ENCODE measurements at places on chromosomes 5 and 9. TPM values are rescaled to one million over a fixed set of nuclear protein-coding genes. Genes with fewer than 3 reads are reported as not detected.
A peak's percentile ranks its signal among the peaks of the same experiment; 100 is the strongest.

Gene ARL14EPL
- not detected for total RNA-seq

GRCh38 chr9:134369416-134370212 is 43.4 kb downstream of the RXRA start:
- H3K36me3 ChIP-seq = no peaks in the 10 kb centered on the region
- H3K4me3 ChIP-seq = no peak overlapping the region
- no peaks in the 10 kb centered on the region for H3K27me3 ChIP-seq
- H3K4me1 ChIP-seq = peaks cover 15% of the 10 kb centered on the region
- no peak for DNase-seq
- H3K27ac ChIP-seq = no peak overlapping the region

- peaks cover 1% of the 10 kb centered on the region for H3K27me3 ChIP-seq
- H3K27ac ChIP-seq = no peak overlapping the region
- H3K4me3 ChIP-seq = no peak overlapping the region
- DNase-seq = no peak
- H3K4me1 ChIP-seq = peaks cover 55% of the 10 kb centered on the region
- no peaks in the 10 kb centered on the region for H3K36me3 ChIP-seq
Measured at GRCh38 chr5:135182675-135183074, 148.6 kb upstream of the PITX1 start.

Gene SLC6A7
- total RNA-seq = not detected

- peaks cover 7% of the 10 kb centered on the region for H3K27me3 ChIP-seq
- no peak overlapping the region for H3K4me3 ChIP-seq
- H3K27ac ChIP-seq = no peak overlapping the region
- H3K4me1 ChIP-seq = no peaks in the 10 kb centered on the region
Measured at GRCh38 chr5:16567365-16567764, 49.4 kb downstream of the RETREG1 start.

Gene NR4A3
- total RNA-seq = 1.4 TPM

DNA sequence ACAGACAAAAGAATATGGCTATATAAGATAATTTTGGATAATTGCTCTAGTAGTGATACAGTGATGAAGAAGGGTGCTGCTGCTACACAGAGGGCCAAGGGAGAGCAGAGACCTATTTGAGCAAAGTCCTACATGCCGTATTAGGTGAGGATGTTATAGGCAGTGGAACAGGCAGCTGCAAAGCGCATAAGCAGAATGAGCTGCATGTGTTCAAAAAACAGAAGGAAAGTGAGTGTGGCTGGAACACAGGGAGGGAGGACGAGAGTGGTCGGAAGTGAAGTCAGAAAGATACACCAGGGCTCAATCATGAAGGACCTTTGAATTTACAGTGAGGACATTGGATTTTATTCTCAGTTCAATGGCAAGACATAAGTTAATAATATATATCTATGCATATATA is 35.4 kb downstream of the ITGA2 start:
- no peaks in the 10 kb centered on the region for H3K36me3 ChIP-seq
- no peak overlapping the region for H3K27ac ChIP-seq
- H3K27me3 ChIP-seq = no peaks in the 10 kb centered on the region
- DNase-seq = no peak
- no peaks in the 10 kb centered on the region for H3K4me1 ChIP-seq

GRCh38 chr9:14932641-14933040 is 22.4 kb upstream of the FREM1 start:
- DNase-seq = no peak
- no peak overlapping the region for H3K4me3 ChIP-seq
- no peaks in the 10 kb centered on the region for H3K36me3 ChIP-seq
- H3K27me3 ChIP-seq = no peaks in the 10 kb centered on the region

- peak overlapping the region; percentile 76 for H3K4me3 ChIP-seq
- no peak overlapping the region for H3K27ac ChIP-seq
- H3K4me1 ChIP-seq = peaks cover 18% of the 10 kb centered on the region
Measured at GRCh38 chr9:68703672-68704071, 1.4 kb upstream of the PIP5K1B start.

Gene NMUR2
- not detected for total RNA-seq

GRCh38 chr5:62689599-62690368 is 111.2 kb downstream of the LRRC70 start:
- no peaks in the 10 kb centered on the region for H3K36me3 ChIP-seq
- no peak overlapping the region for H3K27ac ChIP-seq
- H3K4me1 ChIP-seq = no peaks in the 10 kb centered on the region
- no peak for DNase-seq

GRCh38 chr9:88990041-88990728 is 1.1 kb upstream of the S1PR3 start:
- peak overlapping the region; percentile 82 for H3K4me3 ChIP-seq
- H3K27ac ChIP-seq = peak overlapping the region; percentile 62
- peaks cover 50% of the 10 kb centered on the region for H3K27me3 ChIP-seq

DNA sequence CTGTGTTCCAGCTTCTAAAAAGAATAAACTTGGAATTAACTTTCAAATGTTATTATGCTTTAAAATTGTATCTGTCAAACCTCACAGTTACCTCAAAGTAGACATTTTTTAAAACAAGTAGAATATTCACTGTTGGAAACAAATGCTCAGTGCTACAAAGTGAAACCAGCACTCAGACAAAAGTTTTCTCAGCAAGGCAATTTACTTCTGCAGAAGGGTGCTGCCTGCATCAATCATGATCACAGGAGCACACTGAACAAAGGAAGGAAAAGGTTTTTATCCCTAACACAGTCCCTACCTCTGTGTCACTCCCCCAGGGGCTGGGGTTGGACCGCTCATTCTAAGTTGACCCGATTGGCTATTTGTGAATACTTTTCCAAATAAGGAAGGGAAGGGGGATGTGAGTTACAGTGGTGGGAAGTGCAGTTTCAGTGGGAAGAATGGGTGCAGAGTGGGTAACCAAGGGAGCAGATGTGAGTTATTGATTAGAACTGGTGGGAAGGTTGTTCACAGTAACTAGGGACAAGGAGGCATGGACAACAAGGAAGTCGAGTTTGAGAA is 63.0 kb upstream of the CDK20 start:
- peak overlapping the region; percentile 57 for H3K27ac ChIP-seq
- no peaks in the 10 kb centered on the region for H3K27me3 ChIP-seq
- no peak for DNase-seq

DNA sequence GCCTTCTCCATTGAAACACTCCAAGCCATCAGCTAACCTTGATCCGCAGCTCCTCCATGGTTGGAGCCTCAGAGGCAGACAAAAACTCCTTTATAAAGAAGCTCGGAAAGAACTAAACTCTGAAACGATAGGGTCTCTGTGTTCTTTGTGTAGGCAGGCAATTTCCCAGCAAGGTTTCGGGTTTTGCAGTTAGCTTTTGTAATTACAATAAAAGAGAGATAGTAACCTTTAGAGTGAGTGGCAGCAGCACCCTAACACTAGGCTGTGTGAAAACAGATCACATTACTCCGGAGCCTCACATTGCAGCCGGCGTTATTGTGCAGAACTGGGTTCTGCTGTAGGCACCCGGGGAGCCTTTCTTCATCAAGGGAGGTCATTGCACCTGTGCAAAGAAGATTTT is 115.8 kb upstream of the MAP3K1 start:
- H3K27me3 ChIP-seq = peaks cover 15% of the 10 kb centered on the region
- H3K4me1 ChIP-seq = peaks cover 21% of the 10 kb centered on the region
- no peak for DNase-seq
- no peak overlapping the region for H3K4me3 ChIP-seq

Gene CCNJL
- 23.1 TPM for total RNA-seq

- DNase-seq = no peak
- no peaks in the 10 kb centered on the region for H3K27me3 ChIP-seq
- H3K36me3 ChIP-seq = no peaks in the 10 kb centered on the region
- no peak overlapping the region for H3K4me3 ChIP-seq
Measured at GRCh38 chr5:149063896-149064478, 1.1 kb upstream of the SH3TC2 start.

Gene BTNL3
- not detected for total RNA-seq

Gene UGT3A1
- total RNA-seq = 5.2 TPM

GRCh38 chr5:129724647-129725046 is 23.2 kb upstream of the MINAR2 start:
- no peaks in the 10 kb centered on the region for H3K27me3 ChIP-seq
- H3K4me1 ChIP-seq = peaks cover 11% of the 10 kb centered on the region
- peaks cover 13% of the 10 kb centered on the region for H3K36me3 ChIP-seq
- H3K4me3 ChIP-seq = no peak overlapping the region

DNA sequence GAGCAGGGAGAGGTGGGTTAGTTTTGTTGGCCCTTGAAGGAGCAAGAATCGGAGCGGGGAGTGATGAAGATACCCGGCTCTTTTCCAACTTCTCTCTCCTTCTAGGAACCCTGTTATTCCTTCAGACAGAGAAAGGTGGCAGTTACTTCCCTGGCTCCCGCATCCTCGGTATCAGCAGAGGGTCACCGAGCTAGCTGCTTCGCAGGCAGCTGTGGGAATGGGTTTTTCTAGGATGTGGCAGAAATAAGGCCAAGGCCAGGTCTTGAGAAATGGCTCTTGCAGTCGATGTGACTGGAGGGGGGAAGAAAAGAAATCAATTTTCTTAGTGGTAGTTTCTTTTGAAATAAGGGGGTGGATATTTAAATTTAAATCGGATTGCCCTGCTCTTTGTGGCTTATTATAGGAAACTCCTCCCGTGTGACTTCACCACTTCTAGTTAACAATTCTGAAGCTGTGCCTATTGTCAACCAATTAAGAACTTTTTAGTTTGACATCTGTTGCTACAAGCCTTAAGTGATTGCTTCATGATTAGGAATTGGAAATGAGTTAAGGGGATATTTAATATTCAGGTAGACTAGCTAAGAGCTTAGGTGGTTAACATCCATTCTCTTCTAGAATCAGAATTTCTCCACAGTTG is 1.4 kb downstream of the SAP30L start:
- H3K27me3 ChIP-seq = no peaks in the 10 kb centered on the region
- peaks cover 9% of the 10 kb centered on the region for H3K36me3 ChIP-seq
- peak overlapping the region; percentile 82 for H3K4me3 ChIP-seq
- peaks cover 20% of the 10 kb centered on the region for H3K4me1 ChIP-seq
- peak overlapping the region; percentile 55 for H3K27ac ChIP-seq

DNA sequence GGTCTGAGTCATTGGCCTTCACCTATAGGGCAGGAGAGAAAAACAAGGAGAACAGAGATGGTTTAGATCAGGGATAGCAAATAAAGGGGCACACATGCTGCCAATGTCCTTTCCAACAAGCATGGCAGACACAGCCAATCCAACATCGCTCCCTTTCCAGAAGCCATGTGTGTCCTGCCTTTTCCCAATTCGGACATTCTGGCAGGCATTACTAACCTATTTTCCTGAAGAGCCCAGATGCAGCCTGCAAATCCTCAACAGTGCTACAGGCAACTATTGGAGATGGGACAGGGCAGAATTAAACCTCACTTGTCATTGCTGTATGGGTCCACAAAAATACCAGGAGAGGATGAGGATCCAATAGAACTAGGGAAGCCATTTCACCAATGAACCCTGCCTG is 12.8 kb downstream of the PCDH1 start:
- no peak overlapping the region for H3K4me3 ChIP-seq
- H3K36me3 ChIP-seq = no peaks in the 10 kb centered on the region
- DNase-seq = no peak
- peaks cover 10% of the 10 kb centered on the region for H3K4me1 ChIP-seq
- H3K27me3 ChIP-seq = peaks cover 3% of the 10 kb centered on the region

- H3K27ac ChIP-seq = no peak overlapping the region
- no peak overlapping the region for H3K4me3 ChIP-seq
- H3K36me3 ChIP-seq = no peaks in the 10 kb centered on the region
- no peaks in the 10 kb centered on the region for H3K27me3 ChIP-seq
- no peak for DNase-seq
Measured at GRCh38 chr9:130186839-130187522, 14.8 kb downstream of the NCS1 start.

GRCh38 chr5:32726086-32726557 is 15.0 kb downstream of the NPR3 start:
- no peak overlapping the region for H3K27ac ChIP-seq
- H3K4me3 ChIP-seq = no peak overlapping the region
- no peaks in the 10 kb centered on the region for H3K4me1 ChIP-seq
- no peak for DNase-seq
- no peaks in the 10 kb centered on the region for H3K36me3 ChIP-seq

GRCh38 chr5:82748688-82749460 is 328.3 kb downstream of the TMEM167A start:
- H3K27me3 ChIP-seq = peaks cover 15% of the 10 kb centered on the region
- H3K4me1 ChIP-seq = no peaks in the 10 kb centered on the region
- no peaks in the 10 kb centered on the region for H3K36me3 ChIP-seq
- H3K4me3 ChIP-seq = no peak overlapping the region

DNA sequence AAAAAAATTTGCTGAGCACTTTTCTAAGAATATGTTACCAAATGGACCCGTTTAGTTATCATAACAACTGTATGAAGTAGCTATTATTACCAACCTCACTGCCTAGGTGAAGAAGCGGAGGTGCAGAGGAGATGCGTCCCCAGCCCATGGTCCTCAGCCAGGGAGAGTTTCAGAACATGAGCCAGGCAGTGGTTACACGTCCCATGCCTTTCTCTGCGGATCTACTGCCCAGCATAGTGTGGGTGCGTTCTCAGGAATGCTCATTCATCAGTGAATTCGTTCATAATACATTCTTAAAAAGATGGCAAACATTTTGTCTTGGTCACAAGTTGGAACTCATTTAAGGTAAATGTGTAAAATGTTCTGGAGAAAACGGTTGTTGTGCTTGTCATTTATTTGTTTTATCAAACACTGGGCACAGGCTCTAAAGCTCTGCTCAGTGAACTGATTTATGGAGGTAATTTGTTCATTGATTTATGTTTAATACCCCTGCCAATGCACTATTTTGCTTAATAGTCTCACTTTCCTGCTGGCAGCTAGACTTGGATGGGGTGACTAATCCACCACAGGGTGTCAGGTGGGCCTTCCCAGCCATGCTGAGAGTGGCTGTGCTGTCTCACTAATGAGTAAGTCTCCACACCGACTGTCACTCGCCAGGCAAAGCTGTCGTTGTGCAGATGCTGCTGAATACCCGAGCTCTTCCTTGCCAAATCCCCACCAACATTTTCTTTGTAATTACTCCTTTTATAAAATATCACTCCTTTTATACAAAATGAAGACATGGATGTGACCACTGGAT is 248.8 kb downstream of the TENT4A start:
- no peak overlapping the region for H3K27ac ChIP-seq
- H3K4me1 ChIP-seq = no peaks in the 10 kb centered on the region
- no peaks in the 10 kb centered on the region for H3K36me3 ChIP-seq

GRCh38 chr9:134981829-134982228 is 64.1 kb upstream of the FCN1 start:
- no peak overlapping the region for H3K4me3 ChIP-seq
- H3K4me1 ChIP-seq = no peaks in the 10 kb centered on the region
- no peaks in the 10 kb centered on the region for H3K36me3 ChIP-seq
- no peak for DNase-seq
- H3K27me3 ChIP-seq = peaks cover 40% of the 10 kb centered on the region
- no peak overlapping the region for H3K27ac ChIP-seq

GRCh38 chr9:38229104-38229500 is 160.1 kb upstream of the SHB start:
- no peak overlapping the region for H3K4me3 ChIP-seq
- H3K27ac ChIP-seq = no peak overlapping the region
- DNase-seq = no peak
- H3K36me3 ChIP-seq = no peaks in the 10 kb centered on the region
- peaks cover 9% of the 10 kb centered on the region for H3K4me1 ChIP-seq
- H3K27me3 ChIP-seq = peaks cover 38% of the 10 kb centered on the region

- H3K27me3 ChIP-seq = peaks cover 49% of the 10 kb centered on the region
- H3K4me1 ChIP-seq = peaks cover 10% of the 10 kb centered on the region
- peak overlapping the region; percentile 73 for H3K4me3 ChIP-seq
- no peak overlapping the region for H3K27ac ChIP-seq
Measured at GRCh38 chr5:132812123-132812765, 858 bp upstream of the SOWAHA start.
